ENCODE measurements at places on chromosomes 12 and 14.

DNA sequence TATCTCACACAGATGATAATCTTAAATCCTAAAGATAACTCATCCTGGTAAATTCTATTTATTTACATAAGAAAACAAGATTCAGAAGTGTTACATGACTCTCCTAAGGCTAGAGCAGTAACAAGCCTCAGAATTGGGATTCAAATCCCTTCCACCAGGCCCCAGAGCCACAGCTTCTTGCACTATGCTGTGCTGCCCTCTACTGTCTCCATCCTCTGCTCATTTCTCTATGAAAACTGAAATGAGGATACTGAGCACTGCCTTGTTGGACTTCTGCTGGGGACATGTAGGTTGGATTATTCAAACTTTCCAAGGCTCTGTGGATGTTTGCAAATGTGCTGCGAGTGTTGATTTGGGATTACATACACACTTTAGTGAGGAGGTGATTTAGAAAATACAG is 23.5 kb upstream of the C12orf50 start:
- DNase-seq, result peak; percentile 77

DNA sequence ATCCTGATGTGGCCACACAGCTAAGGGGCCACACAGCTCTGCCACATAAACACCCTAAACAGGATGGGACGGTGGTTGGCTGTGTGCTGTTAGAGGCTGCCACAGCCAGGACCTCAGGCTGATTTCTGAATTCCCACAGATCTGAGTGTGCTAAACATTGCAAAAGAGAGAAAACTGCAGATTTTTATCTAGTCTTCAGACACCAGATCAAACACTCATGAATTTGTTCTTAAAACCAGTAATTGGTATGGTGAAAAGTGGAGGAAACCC is 190.7 kb downstream of the MON2 start:
- no peak for DNase-seq

DNA sequence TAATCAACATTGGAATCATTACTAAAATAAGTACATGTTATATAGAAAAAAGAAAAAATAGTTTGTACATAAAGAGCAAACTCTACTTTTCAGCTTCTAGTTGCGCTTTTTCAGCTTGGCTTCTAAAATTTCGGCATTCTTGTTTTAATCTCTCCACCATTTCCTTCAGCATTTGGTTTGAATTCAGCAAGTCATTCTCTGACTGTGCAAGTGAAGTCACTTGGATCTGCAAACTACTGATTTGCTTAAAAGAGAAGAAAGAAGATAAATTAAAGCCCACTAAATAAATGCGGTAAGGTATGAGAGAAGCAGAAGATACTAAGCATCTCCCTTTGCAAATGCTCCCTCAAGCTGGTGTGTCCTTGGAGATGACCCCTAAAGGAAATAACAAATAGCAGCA is 126.3 kb downstream of the CEP83 start:
- no peak for DNase-seq

- no peak for DNase-seq
Observed at GRCh38 chr12:65858831-65859230, 34.5 kb downstream of the HMGA2 start.

GRCh38 chr14:28766469-28766955 is at the start of gene FOXG1:
Gene FOXG1 (plus strand): TSS chr14:28766787. CDS start chr14:28767280, 493 bp downstream.
- no peak for DNase-seq

GRCh38 chr14:65179918-65180724 is 77.8 kb upstream of the MAX start:
- DNase-seq, result peak; percentile 83

GRCh38 chr12:96500693-96501092 is 11.3 kb downstream of the CFAP54 start:
- DNase-seq, result peak; percentile 26

GRCh38 chr12:25811656-25812126 is 146.8 kb upstream of the RASSF8 start:
- peak; percentile 42 for DNase-seq

DNA sequence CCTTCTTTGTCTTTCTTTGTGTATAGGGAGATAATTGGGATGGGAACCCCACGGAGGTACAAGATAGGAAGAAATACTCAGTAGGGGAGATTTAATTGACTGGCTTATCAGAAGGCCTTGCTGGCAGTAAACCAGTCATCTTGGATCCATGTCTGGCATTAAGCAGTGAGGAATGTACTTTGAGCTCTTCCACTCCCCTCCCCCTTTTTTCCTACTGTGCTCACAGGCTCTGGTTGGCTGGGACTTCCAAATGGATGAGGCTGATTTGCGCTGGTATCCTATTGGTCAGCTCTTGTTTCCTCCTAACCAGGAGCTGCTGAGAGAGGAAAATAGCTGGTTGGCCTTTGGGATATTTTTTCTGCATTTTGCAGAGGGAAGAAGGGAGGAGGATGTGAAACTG is 24.7 kb downstream of the NGDN start:
- no peak for DNase-seq

GRCh38 chr12:75661908-75662307 is 150.5 kb upstream of the KRR1 start:
- no peak for DNase-seq

DNA sequence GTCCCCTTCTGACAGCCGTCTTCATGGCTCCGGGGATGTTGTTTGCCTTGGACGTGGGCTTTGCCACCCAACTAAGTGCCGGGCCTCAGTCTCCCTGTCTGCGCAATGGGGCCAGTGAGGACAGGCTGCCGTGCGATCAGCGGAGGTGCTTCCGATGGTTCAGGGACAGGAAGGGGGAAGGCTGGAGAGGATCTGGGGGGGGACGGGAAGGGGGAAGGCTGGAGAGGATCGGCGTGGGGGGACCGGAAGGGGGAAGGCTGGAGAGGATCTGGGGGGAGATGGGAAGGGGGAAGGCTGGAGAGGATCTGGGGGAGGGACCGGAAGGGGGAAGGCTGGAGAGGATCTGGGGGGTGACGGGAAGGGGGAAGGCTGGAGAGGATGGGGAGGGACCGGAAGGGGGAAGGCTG is 3.4 kb downstream of the MMP17 start:
- peak; percentile 34 for DNase-seq

GRCh38 chr12:388541-389141 is 479 bp downstream of the KDM5A start:
- DNase-seq, result peak; percentile 60

DNA sequence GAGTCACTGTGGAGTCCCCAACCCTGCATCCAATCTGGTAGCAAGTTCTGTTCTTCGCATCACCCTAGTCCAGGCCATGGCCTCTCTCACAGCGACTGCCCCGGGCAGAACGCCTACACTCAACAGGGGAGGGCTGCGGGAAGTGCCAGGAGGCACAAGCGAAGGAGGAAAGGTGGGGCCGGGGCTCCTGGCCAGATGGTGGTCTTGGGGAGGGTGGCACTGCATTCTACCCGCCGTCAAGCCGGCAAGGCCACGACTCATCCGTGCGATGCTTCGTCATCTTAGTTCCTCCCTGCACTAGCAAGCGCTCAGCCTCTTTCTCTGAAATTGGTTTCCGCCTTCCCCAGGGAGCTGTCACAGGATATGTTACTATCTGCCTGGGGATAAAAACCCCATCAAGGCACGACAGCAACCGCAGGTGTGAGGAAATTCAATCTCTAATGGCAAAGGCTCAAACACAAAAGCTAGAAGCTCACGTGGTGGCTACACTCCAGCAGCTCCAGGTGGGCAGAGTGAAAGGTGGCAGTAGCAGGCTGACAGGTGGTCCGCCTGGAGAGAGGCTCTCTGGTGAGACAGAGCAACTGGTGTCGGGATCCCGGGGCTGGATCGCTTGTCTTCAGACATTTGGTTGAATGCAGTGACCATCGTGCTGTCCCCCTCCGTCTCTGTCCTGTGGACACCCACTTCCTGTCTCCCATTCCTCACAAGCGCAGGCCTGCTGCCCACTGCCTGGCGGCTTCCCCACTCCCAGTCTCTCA is 34.1 kb downstream of the ACADS start:
- DNase-seq, result no peak

GRCh38 chr12:57739387-57739786 is 845 bp upstream of the AGAP2 start:
- no peak for DNase-seq

- no peak for DNase-seq
Observed at GRCh38 chr12:526089-526488, 66.3 kb downstream of the B4GALNT3 start.

- DNase-seq, result no peak
Observed at GRCh38 chr14:103220982-103221641, 97.9 kb downstream of the TNFAIP2 start.

- DNase-seq, result no peak
Observed at GRCh38 chr12:49889361-49890095, 14.2 kb downstream of the FAIM2 start.

DNA sequence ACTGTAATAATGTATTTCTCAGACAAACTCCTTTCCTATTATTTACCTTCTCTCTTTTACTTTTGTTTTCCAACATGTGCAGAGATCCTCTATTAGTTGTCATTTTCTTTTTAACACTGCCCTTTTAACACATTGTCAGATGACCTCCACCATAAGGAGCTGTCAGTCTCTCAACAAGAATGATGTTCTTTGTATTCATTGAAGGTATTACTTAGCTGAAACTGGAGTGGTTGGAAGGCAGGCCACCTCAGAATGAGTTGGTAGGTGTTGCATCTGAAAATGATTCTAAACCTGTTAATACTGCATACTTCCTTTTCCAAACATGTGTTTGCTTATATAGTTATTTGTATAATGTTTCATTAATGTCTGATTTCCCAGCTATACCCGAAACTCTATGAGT is 16.9 kb downstream of the TMEM117 start:
- DNase-seq, result no peak

- DNase-seq, result no peak
Observed at GRCh38 chr14:61488417-61489401, 167.3 kb downstream of the PRKCH start.

DNA sequence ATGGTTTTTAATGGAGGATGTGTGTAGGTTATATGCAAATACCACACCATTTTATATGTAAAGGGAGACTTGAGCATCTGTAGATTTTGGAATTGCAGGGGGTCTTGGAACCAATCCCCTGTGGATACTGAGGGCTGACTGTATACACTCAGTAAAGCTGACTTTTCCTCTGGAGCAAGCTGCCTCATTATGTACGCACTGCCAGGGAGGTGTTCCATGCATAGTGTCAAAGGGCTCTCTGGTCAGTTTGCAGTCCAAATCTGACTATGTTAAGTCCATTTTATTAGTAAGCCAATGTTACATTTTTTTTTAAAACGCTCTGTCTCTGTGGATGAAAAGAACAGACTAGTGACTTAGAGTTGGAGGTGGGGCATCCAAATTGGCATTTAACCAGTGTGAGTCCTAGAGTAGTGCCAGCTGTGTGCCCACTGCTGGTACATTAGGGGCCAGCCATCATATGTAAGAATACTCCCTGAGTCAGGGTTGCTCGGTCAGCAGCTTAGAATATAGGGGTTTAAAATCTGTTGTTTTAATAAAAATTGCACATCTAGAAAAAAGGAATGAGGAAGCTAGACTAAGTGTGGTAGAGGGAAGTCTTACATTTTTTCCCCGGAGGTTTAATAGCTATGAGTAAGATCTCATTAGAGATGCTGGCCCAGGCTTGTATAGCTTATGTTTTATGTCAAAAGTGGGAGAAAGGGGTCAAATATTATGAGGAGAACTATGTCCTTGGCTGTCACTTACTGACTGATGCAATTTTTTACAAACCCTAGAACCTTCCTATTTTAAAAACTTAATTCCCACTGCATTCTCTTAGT is 87.0 kb downstream of the TESC start:
- DNase-seq, result no peak

DNA sequence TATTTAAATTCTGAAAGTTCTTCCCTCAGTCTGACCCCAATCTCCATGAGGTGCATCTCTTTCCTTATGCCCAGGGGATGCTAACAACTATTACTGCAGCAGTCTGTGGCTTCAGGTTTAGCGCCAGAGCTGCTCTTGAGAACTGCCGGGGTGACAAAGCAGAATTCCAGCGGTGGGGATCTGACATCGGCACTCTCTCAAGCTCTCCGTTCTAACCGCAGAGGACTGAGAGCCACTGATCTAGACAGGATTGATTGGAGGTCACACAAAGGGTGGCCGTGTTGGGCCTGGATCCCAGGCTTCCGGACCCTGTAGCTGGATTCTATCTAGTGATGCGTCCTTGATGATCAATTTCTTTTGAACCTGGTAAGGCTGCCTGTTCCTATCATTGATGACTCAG is 155.6 kb upstream of the TMEM132C start:
- DNase-seq, result no peak

DNA sequence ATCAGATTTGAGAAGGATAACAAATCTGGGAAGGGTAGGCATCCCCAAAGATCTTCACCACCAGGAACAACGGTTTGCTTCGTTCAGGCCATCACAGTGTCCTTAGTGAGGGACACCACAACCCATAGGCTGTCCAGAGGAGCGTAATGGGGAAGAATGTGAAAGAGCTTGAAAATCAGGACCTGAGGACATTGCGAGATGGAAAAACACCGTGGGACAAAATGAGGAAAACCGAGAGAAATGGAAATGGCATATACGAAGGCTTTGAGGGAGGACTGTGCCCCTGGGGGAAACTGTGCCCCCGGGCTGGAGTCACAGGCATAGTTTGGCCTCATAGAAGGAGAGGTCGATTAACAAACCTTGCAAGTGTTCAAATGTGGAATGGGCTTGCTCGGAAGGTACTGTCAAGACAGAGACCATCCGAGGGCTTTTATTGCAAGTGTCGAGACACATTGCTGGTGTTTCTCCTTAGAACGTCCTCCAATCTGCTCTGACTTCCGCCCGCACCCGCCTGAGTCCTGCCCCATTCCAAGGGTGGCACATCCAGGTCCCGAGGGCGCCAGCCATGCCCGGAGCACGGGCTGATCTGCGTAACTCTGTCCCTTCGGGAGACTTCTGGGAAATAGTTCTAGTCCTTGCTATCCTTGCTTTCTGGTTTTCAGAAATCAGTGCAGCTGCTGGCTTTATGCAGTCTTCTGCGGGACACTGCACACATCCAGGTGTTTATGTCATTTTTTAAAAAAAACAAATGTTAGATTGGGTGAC is 885 bp upstream of the PALS1 start:
- peak; percentile 76 for DNase-seq

GRCh38 chr12:126030573-126030972 is 965.3 kb downstream of the AACS start:
- no peak for DNase-seq

- DNase-seq, result no peak
Observed at GRCh38 chr12:110266980-110267620, 13.9 kb upstream of the ATP2A2 start.

GRCh38 chr12:123269395-123269892 is 2.2 kb downstream of the CDK2AP1 start:
- DNase-seq, result no peak

- peak; percentile 37 for DNase-seq
Observed at GRCh38 chr12:123150275-123150743, 581 bp downstream of the PITPNM2 start.
